ENCODE measurements at places on chromosomes 3 and 15.

- no peak for DNase-seq
Measured at GRCh38 chr3:8660175-8661118, 15.8 kb upstream of the SSUH2 start.

DNA sequence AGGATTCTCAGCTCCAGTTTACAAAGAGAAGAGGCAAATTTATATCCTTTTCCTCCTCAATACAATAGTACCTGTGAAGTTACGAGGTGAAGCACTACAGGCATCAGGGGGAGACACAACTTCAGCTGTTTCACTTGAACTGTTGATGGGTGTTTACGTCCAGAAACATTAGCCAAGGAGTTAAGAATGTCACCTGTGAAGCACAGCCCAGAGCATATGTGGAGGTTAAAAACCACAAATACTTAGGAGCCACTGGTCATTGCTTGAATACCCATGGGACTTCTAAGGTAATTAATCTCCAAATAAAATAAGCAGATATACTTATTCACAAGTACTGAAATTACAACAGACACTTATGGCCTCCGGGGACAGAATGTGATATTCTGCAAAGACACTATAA, 246.5 kb downstream of the ULK4 start:
- no peak for DNase-seq

GRCh38 chr15:72331021-72331420, 11.1 kb upstream of the CELF6 start:
- DNase-seq: no peak

DNA sequence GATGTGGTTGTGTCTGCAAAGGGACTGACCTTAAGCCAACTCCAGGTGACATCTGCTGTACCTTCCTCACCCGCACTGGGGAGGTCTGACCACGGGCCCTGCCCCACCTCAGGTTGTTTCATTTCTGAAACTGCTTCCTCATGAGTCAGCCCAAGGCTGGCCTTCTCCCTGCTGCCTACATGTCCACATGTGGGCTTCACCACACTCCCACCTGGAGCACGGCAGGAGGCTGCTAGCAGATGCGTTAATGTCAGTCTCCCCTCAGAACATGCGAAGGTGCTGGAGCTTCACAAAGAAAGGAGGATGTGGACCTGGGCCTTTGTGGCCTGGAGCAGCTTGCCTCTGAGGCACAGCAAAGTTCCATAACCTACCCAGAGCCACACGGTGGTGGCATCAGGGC, 69.4 kb upstream of the PLXNA1 start:
- DNase-seq: no peak

DNA sequence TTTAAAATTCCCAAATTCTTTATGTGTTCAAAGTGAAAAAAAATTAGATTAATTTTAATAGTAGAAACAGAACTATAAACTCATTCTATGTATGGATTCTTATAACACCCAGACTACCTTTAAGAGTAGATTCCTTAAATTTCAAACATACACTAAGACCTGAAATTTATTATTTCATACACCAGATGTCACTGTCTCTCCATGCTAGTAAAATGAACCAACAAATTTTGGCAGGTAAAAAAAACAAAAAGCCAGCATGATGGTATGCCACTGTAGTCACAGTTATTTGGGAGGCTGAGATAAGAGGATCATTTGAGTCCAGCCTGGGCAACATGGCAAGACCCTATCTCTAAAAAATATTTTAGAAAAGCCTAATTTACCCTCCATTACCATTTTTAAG, 461.3 kb upstream of the NAALADL2 start:
- DNase-seq: no peak

- peak; percentile 56 for DNase-seq
Measured at GRCh38 chr15:91311986-91312385, 211.9 kb downstream of the SV2B start.

DNA sequence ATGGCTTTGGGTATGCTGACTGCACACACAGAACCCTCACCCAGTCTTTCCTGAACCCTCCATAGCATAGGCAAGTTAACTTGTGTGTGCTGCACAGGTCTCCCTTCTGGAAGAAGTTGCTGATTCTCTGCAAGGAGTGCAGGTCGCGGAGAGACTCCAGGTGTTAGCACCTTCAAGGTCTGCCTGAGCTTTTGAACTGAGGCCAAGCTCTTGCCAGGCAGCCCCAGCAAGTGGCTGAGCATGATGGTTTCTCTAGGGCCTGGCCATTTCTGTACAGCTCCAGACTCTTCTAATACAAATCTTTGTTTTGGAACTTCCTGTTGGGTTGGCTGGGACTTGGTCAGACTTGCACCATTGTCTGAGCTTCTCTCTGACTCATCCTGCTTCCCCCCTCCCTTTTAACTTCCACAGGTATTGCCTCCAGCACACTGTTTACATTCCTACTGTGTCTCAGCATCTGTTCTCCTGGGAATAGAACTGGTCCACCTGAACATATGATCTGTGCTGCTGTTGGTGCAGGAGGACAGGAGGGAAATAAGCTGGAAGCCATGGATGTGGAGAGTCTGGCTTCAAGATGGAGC, 53.3 kb downstream of the KY start:
- no peak for DNase-seq

Data from CD4-positive, alpha-beta T cell treated with Interleukin-21 for 1 hour (primary cell).